Stimulated activated CD4-positive, alpha-beta T cell treated with anti-CD3 and anti-CD28 coated beads, TNF-alpha, amount 100 ng/mL, for 24 hours (primary cell): ENCODE measurements at places on chromosomes 1 and 21.

- no peak for DNase-seq
Measured at GRCh38 chr1:97074771-97075170, 353.2 kb downstream of the PTBP2 start.

DNA sequence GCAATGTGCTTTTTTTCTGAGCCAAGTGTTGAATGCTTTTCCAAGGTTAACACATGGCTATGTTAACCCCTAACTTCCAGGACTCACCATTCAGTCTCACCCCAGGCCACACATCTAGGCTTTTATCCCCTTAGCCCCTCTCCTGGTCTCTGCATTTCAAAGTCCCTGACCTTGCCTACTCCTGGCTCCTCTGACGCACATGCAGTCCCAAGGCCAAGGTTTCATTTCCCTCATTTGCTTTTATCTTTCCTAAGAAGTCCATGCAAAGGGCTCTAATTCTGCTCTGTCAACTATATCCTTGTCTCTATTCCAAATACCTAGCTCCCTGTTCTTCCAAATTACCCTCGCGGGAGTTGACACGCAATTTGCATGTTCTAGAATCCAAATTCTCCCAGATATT lies 25.4 kb downstream of the SLC30A10 start:
- DNase-seq: no peak

GRCh38 chr1:208433086-208433485 lies 188.9 kb upstream of the PLXNA2 start:
- no peak for DNase-seq

- peak; percentile 13 for DNase-seq
Measured at GRCh38 chr1:239951511-239952140, 140.1 kb upstream of the FMN2 start.

GRCh38 chr1:67261680-67262079 lies 46.0 kb upstream of the IL12RB2 start:
- DNase-seq: no peak
